NCI-H2029 treated with DMSO at 0.1 percent for 48 hours (cell line): ENCODE measurements at places on chromosomes 2 and 18.

GRCh38 chr2:165898381-165898780, 55.2 kb downstream of the TTC21B start:
- DNase-seq, result no peak

- DNase-seq, result no peak
Measured at GRCh38 chr2:149178612-149179011, 140.1 kb downstream of the LYPD6B start.

DNA sequence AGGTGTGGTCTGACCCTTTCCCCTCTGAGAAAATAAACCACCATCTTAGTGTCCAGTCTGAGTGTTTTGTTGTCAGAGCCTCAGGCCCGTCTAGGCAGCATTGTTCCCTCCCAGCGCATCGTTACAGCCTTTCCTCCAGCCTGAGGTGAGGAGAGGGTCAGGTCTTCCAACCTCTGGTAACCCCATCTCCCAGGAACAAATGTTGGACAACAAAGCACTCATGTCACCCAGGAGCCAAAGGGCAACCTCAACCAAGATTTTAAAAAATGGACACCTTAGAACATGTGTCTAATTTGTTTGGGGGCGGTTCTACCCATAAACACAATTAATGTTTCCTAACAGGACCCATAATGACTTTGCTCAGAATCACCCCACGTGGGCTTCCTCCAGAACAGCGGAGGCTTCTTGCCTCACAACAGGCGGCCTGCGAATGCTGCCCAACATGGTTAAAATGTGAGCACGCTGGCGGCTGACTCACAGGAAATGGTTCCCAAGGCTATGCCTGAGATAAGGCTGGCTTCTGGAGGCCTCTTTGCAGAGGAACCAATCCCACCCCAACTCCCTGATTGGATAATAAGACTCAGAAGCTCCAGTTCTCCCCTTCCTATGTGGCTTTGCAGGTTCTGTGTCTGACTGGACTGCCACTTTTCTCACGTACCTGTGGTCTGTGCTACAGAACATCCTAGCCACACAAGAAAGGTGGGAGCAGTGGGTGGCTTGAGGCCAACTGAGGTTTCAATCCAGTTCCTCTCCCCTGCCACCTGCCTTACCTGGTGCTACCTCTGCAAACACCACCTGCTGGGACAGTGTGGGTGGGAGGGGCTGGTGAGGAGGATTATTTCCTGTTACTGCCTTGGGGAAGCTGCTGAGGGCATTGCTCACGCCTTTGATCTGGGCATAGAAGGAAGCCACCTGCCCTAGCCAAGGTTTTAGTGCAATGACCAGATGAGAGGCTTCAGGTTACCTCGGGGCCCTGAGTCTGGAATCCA, 108.8 kb downstream of the B3GNT2 start:
- peak; percentile 91 for DNase-seq

- DNase-seq, result no peak
Measured at GRCh38 chr18:63963615-63964256, 6.1 kb upstream of the SERPINB8 start.

DNA sequence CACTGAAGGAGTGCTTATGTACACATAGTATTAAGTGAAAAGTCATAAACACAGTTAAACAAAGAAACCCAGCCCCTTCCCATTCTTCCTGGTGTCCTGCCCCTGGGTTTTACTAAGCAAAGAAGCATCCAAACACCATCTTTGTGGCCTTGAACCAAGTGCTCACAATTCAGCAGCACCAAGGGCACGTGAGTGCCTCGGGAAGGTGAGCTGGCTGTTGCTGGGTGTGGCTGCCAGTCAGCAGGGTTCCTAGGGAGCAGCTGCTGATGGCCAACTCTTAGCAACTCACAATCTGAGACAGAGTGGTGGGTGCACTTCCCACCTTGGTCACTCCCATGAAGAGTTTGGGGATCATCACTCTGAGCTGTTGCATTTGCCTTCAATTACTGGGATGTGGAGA, 97.7 kb upstream of the PGAP1 start:
- DNase-seq, result no peak

- no peak for DNase-seq
Measured at GRCh38 chr2:222976521-222977061, 75.4 kb upstream of the KCNE4 start.

GRCh38 chr18:69158944-69159343, 241.7 kb upstream of the DOK6 start:
- no peak for DNase-seq

- no peak for DNase-seq
Measured at GRCh38 chr18:70072678-70073077, 125.0 kb upstream of the CD226 start.

DNA sequence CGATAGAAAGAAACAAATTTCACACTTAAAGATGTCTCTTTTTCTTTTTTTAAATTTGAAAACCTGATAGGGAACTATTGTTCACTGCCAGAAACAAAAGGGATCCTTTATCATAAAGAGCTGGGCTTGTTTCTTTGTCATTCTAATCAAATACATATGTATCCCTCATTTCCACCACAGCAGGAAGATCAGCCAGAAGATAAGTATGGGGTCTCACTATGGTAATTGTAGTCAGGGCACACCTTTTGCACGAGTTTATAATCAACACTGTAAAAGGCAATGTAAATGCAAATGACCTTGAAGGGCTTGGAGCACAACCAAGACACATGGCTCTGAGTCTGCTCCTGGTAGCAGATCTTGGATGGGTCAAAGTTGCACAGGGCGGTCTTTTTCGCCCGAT, 109.5 kb downstream of the NXPH2 start:
- DNase-seq, result no peak

- DNase-seq, result no peak
Measured at GRCh38 chr2:234211797-234212196, 161.3 kb downstream of the SPP2 start.

DNA sequence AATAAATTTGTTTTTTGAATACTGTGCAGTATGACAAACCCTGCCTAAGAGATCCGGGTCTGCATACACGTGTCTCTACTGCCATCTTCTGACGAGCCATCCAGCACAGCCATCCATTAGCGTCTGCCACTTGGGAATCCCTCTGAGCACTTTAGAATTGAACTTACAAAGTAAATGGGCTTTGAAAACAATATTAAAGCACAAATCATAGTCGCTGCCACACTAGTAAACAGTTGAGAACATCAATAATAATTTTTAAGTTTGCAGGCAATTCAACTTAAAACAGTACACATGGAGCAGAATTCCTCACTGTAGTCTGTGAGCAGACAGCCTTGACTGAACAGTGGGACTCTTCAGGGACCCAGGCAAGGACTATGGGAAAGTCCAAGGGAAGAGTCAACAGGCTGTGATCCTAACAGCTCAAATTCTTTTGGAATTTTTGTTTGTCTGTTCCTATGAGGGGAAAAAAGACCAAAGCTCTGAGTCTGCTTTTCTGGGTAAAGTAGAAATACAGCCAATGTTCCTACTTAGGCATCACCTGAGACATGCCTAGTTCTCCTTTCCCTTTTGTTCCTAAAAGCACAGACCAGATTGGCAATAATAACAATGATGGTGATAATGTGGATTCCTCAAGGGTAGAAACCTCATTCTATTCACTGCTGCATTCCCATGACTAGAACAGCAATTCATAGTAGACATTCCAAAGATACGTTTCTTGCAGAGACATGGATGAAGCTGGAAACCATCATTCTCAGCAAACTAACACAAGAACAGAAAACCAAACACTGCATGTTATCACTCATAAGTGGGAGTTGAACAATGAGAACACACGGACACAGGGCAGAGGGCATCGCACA, 92.9 kb downstream of the MREG start:
- peak; percentile 51 for DNase-seq

- no peak for DNase-seq
Measured at GRCh38 chr2:58983111-58983510, 742.0 kb upstream of the FANCL start.

GRCh38 chr2:68236103-68236734, 16.1 kb downstream of the PPP3R1 start:
- DNase-seq, result no peak
